Right lung (tissue), 10 donors: ENCODE measurements at places on chromosomes 1 and 21. TPM values are rescaled to one million over a fixed set of nuclear protein-coding genes. Genes with fewer than 3 reads are reported as not detected.

GRCh38 chr1:223410036-223410435 is 16.8 kb downstream of the CCDC185 start:
- no peak for DNase-seq

DNA sequence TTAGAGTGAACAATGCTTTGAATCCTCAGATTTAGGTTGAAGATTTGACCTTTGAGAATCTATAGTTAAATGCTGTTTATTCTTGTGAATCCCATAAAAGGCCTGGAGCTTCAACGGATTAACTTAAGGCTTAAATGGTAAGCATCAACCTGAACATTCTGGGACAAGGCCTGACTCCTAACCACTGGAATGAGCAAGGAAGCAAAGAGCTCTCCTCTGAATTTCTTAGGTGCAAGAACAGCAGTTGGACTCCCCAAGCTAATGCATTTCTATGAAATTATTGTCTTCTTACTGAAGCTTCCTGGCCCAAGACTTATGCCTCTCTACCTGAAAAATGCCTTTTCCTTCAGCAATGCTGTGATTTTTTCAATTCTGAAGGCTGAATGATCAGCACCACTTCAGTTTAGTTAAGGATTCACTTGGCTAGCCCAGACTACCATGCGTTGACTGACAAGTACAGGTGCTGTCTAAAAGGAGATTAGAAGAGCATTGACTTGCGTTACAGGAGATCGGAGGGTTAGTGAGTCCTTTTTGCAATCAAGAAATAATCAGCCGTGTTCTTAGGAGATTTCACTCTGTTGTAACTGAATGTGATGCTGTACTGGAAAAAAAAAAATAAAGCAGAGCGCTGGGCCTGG is 178.5 kb downstream of the ZC3H11B start:
- DNase-seq, result no peak

DNA sequence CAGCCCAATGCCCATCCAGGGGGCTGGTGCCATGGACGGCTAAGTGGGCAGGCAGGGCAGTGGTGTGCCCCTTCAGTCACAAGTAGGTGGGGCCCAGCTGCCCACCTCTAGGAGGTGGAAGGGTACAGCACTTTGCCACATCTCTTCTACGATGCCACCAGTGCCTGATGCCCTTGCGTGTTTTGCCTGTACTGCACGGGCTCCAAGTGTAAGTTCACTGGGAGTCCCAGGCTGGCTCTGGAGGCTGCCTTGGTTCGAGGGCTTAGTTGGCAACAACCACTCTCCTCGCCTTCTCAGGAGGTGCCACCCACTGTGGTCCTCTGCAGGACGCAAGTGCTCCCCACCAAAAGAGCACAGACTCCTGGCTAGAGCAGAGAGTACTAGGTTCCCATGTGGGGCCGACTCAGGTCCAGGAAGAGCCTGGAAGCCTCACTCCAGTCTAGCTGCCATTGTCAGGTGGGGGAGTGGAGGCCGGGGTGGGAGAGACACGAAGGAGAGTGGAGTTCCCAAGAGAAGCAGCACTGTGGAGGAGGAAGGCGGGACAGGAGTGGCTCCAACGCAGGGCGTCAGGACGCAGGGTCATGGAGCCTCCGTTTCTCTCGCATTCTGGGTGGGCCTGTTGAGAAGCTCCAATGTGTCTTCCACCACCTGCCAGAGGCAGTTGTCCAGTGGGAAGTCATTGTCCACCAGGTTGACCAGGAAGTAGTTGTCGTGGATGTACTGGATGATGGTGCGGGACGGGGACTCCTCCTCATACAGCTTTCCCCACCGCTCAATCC is 15.5 kb downstream of the MTHFR start:
- DNase-seq, result no peak

S100A8 gene
- polyA plus RNA-seq, result 30.7 TPM

KRTAP19-1 gene
- polyA plus RNA-seq, result not detected

CLDN17 gene
- polyA plus RNA-seq, result not detected
